ENCODE measurements at places on chromosomes 13 and 19. TPM values are rescaled to one million over a fixed set of nuclear protein-coding genes. Genes with fewer than 3 reads are reported as not detected.

- no peak for DNase-seq
These were observed 213.9 kb upstream of the ZNF536 start for GRCh38 chr19:30158067-30158892.

DNA sequence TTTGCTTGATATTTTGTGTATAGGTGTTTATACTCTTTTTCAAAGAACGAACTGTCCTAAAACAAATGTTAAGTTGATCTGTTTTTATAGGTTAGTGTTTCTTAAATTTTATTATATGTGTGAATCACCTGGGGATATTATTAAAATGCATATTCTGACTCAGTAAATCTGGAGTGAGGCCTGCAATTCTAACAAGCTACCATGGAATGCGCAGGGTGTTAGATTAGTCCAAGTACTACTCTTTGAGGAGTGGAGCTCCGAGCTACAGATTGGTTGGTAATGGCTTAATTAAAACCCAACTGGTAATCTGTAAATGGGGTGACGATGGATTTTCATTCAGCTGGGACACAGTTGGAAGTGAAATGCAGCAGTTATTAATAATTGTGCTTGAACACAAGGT lies 214.1 kb upstream of the UFM1 start:
- DNase-seq, result no peak

DNA sequence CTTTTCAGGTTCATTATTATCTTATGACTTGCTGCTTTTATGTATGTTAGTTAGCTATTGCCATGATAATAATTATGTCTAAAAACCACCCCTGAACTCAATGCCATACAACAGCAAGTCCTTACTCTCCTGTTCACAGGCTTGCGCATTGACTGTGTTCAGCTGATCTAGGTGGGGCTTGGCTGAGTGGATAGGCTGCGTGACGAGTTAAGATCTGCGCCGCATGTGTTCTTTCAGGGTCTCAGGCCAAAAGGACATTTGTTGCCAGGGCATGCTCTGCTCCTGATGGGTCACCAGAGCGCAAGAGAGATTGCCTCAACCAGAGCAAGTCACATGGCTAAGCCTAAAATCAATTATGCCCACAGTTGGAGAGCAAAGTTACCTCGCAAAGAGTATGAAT lies 859 bp downstream of the ZNF568 start:
- no peak for DNase-seq

GRCh38 chr13:91079176-91079575 lies 268.3 kb upstream of the MIR17HG start:
- no peak for DNase-seq

DNA sequence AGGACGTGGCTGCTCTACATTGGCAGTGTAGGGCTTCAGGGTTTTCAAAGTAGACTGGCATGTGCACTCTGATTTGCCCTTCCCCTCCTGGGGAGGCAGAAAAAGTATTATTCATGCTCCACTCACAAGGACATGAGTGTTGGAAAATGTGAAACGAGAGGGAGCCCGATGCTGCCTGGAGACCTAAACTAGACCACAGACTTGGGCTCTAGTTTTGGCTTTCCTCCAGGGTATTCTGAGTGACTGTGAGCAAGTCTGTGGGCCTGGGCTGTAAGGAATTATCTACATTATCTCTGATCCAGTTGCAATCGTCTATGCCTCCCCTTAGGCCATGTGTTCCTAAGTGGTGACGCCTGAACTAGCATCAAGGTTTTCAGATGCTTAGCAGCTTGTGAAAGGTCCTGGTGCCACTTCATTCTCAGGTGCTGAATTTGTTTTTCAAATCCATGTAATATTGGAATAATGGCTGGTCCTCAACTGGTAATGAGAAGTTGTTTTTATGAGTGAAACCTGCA lies 55.0 kb downstream of the MRPL57 start:
- no peak for DNase-seq

GRCh38 chr19:39542206-39542605 lies 2.2 kb upstream of the EID2 start:
- no peak for DNase-seq

DNA sequence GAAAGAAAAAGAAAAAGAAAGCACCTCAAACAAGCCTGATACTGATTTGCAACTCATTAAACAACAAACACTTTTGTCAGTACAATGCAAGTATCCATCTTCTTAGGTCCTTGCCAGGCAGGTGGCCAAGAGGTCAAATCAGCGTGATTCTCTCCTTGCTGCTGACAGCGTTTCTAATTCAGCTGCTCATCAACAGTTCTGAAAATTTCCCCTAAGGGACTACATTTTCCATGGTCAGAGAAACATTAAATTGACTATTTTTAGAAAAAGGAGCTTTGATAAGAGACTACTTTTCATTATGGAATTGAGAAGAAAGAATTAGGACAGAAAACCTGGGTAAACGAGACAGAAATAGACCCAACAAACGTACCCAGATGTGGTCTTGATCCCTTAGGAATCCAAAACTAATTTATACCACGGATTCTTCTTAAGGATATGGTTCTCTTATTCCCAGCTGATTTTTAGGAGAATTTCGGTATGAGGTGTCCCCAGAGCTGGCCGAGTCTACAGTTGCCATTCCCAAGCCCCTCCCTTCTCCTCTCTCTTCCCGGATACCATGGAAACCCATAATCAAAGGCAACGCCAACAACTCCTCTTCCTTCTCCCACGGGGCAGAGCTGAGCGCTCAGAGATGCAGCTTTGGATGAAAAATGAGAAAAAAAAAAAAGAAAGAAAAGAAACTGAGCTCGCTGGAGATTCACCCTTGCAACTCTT lies 29.5 kb upstream of the CEBPG start:
- peak; percentile 2 for DNase-seq

Gene KISS1R
- 0.43 TPM for polyA plus RNA-seq

DNA sequence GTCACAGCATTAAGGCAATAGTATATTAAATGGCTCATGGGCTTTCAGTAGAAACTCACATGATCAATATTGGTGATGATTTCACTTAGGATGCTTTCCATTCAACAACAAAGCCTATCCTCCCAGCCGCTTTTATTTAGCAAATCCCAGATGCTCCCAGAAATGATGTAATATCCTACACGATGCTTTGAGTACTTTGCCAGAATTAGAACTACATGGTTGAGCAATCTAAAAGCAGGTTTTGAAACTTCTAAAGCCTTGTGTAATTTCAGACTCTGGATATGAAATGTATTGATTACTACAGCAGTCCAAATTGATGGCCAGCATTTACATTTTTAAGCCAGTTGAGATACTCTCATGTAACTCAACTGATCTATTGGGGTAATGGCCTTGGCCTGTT lies 13.6 kb downstream of the DLEU7 start:
- DNase-seq, result no peak

GRCh38 chr13:79593121-79593520 lies 112.2 kb downstream of the NDFIP2 start:
- no peak for DNase-seq

Gene CEACAM4
- polyA plus RNA-seq, result 0.16 TPM

- DNase-seq, result no peak
These were observed 43.3 kb downstream of the RAB20 start for GRCh38 chr13:110518226-110518525.

- no peak for DNase-seq
These were observed 209.4 kb downstream of the FOXO1 start for GRCh38 chr13:40456979-40457553.

Gene FCHO1
- 1.1 TPM for polyA plus RNA-seq

DNA sequence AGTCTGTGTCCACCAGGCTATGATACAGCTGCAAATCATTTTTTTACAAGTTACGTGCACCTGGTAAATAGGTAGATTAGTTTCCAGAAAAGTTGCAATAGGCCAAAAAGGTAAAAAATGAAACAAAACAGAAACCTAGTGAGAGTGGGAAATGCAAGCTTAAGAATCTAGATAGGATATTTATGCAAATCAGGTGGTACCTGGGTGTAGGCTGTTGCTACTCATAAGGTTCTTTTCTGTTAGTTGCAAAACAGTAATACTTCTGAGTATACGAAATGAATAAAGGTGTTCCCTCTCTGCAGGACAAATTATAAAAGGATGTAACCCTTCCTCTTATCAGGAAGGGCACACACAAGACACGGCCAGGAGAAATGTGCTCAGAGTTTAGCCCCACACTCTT lies 97.9 kb downstream of the UGGT2 start:
- DNase-seq, result no peak

DNA sequence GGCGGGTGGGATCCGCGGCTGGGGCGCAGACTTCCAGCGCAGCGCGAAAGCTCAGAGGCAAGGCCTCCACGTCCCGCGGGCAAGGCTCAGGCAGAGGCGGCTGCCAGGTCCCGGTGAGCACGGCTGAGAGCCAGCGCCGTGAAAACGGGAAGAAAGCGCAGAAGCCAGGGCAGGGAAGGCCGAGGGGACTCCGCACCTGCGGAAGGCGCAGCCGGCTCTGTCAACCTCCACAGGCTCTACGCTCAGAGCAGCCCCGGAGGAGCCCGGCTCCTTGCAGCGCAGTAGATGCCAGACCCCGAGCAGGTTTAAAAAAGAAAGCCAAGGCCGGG lies 131.0 kb downstream of the RNF17 start:
- no peak for DNase-seq

DNA sequence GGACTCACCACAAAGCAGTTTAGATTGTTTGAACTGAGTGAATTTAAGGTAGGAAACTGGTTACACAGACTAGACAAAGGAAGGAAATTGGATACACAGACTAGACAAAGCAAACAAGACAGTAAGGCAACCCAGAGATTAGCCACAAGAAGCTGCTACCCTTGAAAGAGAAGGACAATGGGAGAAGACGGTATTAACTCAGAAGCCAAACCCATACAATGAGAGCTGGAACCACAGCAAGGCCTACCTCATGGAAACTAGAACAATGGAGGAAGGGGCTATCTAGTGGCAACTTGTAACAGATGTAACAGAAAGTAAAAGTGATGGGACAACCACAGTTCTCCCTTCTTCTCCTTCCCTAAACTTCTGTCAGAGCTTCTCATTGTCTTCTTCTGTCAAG lies 410.9 kb upstream of the SPRY2 start:
- no peak for DNase-seq

- no peak for DNase-seq
These were observed 95.9 kb upstream of the RAP2A start for GRCh38 chr13:97337985-97338499.

GRCh38 chr13:71786875-71787274 lies 80.1 kb downstream of the DACH1 start:
- no peak for DNase-seq

DNA sequence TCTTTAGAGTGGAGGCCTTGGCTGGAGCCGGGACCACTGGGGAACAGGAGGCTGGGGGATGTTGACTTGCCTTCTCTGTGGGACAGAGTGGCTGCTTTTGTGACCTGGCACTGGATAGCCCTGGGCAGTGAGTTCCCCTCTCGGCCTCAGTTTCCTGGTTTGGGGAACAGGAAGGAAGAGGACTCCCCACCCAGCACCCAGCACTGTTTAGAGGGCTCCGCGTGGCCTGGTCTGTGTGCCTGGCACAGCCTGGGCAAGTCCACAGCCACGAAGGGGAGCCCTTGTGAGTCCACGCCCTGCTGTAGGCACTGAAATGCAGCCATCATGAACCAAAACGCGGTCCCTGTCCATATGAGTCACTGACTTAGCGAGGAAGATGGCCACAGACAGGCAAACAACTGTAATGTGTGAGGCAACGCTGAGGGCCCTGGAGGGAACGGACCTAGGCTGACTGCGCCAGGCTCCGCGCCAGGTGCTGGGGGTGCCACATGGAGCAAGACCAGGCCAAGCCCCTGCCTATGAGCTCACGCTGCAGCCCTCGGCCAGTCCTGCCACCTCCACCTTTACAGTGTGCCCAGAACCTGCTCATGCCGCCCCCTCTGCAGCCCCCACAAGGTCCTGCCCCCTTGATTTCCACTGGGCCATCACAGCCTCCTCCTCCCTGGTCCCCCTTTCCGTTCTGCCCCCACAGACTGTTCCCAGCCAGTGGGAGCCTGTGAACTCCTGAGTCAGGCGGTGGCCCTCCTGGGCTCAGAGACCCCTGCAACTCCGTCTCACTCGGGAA lies 35.5 kb downstream of the PAK4 start:
- DNase-seq, result no peak

Gene DUS3L
- polyA plus RNA-seq, result 22.1 TPM

DNA sequence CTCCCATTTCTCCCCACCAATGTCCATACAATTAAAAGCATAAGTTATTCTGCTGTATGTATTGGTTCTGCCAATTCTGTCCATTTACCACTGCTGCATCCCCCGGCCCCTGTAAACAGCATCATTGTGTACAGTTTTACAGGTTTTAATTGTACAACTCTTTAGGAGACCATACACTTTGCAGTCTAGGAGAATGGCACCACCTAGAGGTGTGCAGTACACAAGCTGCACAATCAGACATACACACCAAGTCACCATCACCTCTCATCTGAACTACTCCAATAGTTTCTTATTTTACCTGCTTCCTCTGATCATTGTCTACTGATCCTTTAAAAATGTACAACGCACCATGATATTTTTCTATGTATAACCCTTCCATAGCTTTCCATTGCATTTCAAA lies 855.9 kb upstream of the KLHL1 start:
- no peak for DNase-seq

DNA sequence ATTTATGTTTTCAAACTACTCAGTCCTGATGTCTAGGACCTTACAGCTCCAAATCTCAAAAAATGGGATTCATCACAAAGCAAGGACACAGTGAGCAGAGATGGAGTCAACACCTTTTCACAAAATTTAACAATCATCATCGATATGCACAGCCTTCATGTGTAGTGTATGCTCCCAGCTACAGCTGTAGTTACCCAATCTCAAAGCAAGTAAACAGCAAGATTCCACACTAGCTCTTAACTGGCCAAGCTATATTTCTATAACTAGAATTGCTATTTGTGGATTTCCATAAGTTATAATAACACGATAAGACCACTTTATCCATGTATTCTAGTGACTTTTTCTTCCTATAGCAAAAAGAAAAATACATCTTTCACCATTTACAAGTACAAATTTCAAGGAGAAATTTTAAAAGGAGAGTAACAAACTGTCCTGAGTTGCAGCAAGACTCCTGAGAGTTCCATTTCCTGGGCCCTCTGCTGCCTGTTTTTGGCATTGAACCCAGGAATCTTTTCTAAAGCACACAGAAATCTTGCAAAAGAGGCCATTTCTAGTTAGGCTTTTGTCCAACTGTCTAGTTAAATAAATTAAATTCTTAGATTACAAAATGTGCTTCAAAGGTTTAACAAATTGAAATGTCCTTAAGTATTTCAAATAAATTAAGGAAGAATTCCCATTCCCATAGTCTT lies 460.6 kb downstream of the FGF14 start:
- DNase-seq, result no peak

- no peak for DNase-seq
These were observed 705.4 kb downstream of the SLITRK6 start for GRCh38 chr13:85093808-85094207.

Gene PEG3
- polyA plus RNA-seq, result 47.6 TPM

Gene MYDGF
- polyA plus RNA-seq, result 71.4 TPM
